ENCODE measurements at places on chromosomes 2 and 18. TPM values are rescaled to one million over a fixed set of nuclear protein-coding genes. Genes with fewer than 3 reads are reported as not detected.

Gene KCNIP3
- 11.3 TPM for total RNA-seq

Gene LAMA1
- 34.4 TPM for total RNA-seq

Gene PDCD1
- 0.16 TPM for total RNA-seq

Gene HRH4
- not detected for total RNA-seq

Gene SKOR2
- 1.2 TPM for total RNA-seq

Gene FBLN7
- 17.3 TPM for total RNA-seq

Gene LMAN2L
- total RNA-seq, result 35.9 TPM

Gene ERBB4
- 17.9 TPM for total RNA-seq

Gene TCF7L1
- 7.4 TPM for total RNA-seq

Gene PLCL1
- total RNA-seq, result 19.9 TPM

Gene AGXT
- total RNA-seq, result not detected

Gene DYSF
- total RNA-seq, result 16.5 TPM

Gene XDH
- total RNA-seq, result 0.93 TPM

Gene IL1B
- total RNA-seq, result 1.6 TPM

Gene PLEK
- 7.2 TPM for total RNA-seq

Gene CNTNAP5
- total RNA-seq, result 16.3 TPM

Gene PAX8
- 3.7 TPM for total RNA-seq

Gene POTEI
- total RNA-seq, result 0.22 TPM

Gene UPP2
- 0.33 TPM for total RNA-seq

Gene STON1
- 81.0 TPM for total RNA-seq

Gene LHCGR
- total RNA-seq, result 8.3 TPM

Gene FANCL
- 75.8 TPM for total RNA-seq

Gene MBD1
- total RNA-seq, result 104 TPM

Gene AQP4
- total RNA-seq, result 3.2 TPM

Gene STARD6
- not detected for total RNA-seq

Gene CDK15
- total RNA-seq, result 1.7 TPM

Gene CRYGC
- 1,741 TPM for total RNA-seq

Gene BOD1L2
- not detected for total RNA-seq

Gene CD28
- 2.7 TPM for total RNA-seq

Gene POTEC
- total RNA-seq, result not detected

Gene FAM124B
- total RNA-seq, result 8.2 TPM

Gene OTX1
- total RNA-seq, result 6.4 TPM

Gene TXNDC9
- 50.7 TPM for total RNA-seq

Gene DNAH6
- 2.5 TPM for total RNA-seq

Gene HOXD12
- not detected for total RNA-seq

Gene RGPD4
- total RNA-seq, result 2.2 TPM

Gene ANKRD30B
- not detected for total RNA-seq

Gene C18orf54
- 11.0 TPM for total RNA-seq

Gene RAMP1
- 6.9 TPM for total RNA-seq

Gene TMEM178A
- total RNA-seq, result 19.2 TPM

Gene ABCG8
- 0.27 TPM for total RNA-seq

Gene SLC4A3
- 9.8 TPM for total RNA-seq

Gene NCKAP5
- 58.8 TPM for total RNA-seq

Gene REG1A
- total RNA-seq, result not detected

Gene ALLC
- 0.77 TPM for total RNA-seq

Gene LRRFIP1
- total RNA-seq, result 55.8 TPM

Gene IFIH1
- total RNA-seq, result 7.0 TPM

Gene SFXN5
- total RNA-seq, result 13.2 TPM

Gene KLHL29
- 31.6 TPM for total RNA-seq

Gene ZNF24
- total RNA-seq, result 121 TPM

Gene DSG1
- 8.5 TPM for total RNA-seq

Gene ASB18
- total RNA-seq, result not detected

Gene SERPINB3
- not detected for total RNA-seq

Gene CYTIP
- 1.8 TPM for total RNA-seq

Gene SERPINB11
- total RNA-seq, result 0.93 TPM

Gene UGT1A8
- not detected for total RNA-seq

All from camera-type eye (tissue), 1 donor.